ENCODE measurements at places on chromosomes 5 and 9. TPM values are rescaled to one million over a fixed set of nuclear protein-coding genes. Genes with fewer than 3 reads are reported as not detected.

DNA sequence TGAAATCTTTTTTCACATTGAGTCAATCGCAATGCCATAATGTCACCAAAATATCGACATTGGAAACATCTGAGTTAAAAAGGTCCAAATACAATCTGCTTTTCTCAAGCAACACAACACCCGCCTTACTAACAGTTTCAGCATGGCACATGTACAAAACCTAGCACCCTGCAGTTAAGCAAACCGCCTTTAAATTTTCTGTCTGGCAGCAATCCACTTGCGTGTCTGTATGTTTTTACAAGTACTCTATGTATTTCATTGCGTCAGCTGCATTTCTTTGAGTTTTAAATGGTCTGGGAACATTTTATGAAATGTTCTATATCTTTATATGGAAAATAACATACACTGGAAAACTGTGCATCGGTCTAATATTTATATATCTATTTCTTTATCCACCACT, 134.6 kb downstream of the DENND1A start:
- H3K4me3 ChIP-seq, result no peak overlapping the region
- DNase-seq, result no peak
- H3K27ac ChIP-seq, result no peak overlapping the region
- no peaks in the 10 kb centered on the region for H3K4me1 ChIP-seq
- H3K36me3 ChIP-seq, result no peaks in the 10 kb centered on the region

- no peak overlapping the region for H3K4me3 ChIP-seq
- no peak for DNase-seq
- H3K4me1 ChIP-seq, result no peaks in the 10 kb centered on the region
Measured at GRCh38 chr5:88760527-88760926, 122.5 kb downstream of the MEF2C start.

DNA sequence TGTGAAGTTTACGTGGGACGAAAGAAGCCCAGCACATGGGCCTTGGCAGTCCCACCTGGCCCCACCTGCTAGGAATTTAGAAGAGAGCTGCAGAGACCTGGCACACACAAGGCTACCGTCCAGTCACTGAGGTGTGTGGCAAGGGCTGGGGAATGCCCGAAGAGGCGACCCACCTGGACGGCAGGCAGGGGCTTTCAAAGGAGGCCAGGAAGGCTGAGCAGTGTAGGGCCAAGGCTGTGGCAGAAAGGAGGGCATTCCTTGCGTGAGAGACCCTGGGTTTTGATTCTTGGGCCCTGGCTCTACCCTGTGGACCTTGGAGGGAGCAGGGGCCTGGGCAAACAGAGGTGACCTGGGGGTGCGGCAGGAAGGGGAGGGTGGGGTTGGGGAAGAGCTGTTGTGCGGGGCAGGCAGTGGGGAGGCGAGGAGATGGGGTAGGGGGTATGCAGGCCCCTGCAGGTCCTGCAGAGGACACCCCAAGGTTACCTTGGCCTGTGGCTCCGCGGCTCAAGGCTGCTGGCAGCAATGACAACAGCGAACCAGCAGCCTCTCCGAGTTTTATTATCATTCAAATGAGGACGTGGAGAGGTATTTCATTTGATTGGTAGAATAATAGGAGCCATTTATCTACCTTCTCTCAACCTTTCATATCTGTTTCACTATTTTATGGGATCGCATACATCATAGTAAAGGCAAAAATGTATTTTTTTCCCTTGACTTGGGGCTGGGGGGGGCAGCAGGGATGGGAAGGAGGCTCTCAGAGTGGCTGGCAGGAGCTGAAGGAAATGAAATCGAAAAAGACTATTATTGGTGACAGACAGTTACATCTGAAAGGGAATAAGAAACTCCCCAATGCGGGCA, 24.8 kb downstream of the TSPAN17 start:
- peaks cover 9% of the 10 kb centered on the region for H3K27me3 ChIP-seq
- H3K4me3 ChIP-seq, result no peak overlapping the region
- H3K4me1 ChIP-seq, result no peaks in the 10 kb centered on the region

GRCh38 chr9:90844326-90844725, 42.7 kb downstream of the SYK start:
- no peak for DNase-seq
- no peak overlapping the region for H3K4me3 ChIP-seq
- H3K27ac ChIP-seq, result no peak overlapping the region
- H3K27me3 ChIP-seq, result no peaks in the 10 kb centered on the region

DNA sequence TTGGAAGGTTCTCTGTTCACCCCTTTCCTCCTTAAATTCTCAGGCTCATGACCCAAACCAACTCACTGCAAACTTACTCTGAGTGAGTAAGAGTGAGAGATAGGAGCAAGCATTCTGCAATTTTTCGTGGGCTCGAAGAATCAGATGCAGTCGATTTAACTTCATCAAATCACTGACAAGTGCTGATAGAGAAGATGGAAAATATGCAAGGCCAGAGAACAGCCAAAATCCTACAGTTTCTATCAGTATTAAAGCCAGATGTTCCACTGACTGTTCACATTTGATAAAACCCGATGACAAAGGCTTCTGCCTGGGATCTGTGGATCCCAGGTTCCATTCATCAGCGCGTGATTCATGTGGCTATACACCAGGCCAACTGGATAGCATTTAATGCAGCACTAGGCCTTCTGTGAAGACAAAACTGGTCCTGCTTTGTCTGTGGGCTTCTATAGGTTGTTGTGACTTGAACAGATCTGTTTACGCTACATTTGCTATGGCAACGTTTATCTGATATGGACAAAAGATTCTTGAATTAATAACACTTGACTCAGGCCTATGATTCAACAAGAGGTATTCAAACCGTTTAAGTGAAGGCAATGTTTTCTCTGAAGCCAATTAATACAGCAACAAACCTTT, 251.2 kb downstream of the NFIB start:
- H3K4me1 ChIP-seq, result peaks cover 14% of the 10 kb centered on the region
- no peak overlapping the region for H3K27ac ChIP-seq
- no peaks in the 10 kb centered on the region for H3K27me3 ChIP-seq
- no peaks in the 10 kb centered on the region for H3K36me3 ChIP-seq

The BTNL8 gene
- 2.6 TPM for total RNA-seq
